ENCODE measurements at places on chromosomes 1 and 21.

- peak; percentile 30 for DNase-seq
These were observed 9.0 kb upstream of the FAM131C start for GRCh38 chr1:16082283-16083038.

DNA sequence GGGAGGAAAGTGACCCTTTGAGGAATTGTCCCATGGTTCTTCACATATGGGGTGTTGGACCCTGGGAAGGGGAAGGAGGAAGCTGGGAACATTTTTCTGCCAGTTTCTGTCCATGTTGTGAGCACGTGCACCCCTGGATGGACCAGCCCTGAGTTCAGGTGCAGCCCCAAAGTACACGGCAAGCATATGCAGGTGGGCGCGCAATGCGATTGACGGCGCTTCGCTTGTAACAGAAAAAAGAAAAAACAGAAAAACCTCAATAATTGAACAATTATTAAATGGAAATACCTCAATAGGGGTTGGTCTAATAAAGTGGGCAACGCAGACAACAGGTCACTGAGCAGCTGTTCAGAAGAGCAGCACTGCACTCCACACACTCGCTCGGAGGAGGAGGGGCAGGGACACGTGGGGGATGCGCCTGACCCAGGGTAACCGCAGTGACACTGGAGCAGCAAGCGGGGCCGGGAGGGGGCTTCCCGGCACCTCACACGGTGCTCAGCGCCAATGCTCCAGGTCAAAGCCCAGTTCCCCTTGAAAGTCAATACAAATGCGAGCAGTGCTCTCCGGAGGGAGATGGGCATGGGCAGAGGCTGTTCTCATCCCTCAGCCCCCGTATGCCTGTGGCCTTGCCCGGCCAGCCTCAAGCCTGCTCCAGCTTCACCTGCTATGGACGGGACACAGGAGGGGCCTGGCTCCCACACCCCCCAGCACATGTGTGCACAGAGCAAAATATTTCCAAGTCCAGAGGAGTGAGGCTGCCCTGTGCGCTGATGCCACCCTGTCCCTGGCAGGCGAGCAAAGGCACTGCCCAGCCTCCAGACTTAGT lies 6.6 kb upstream of the ACTRT2 start:
- no peak for DNase-seq

GRCh38 chr1:89987159-89987819 lies 7.6 kb upstream of the ZNF326 start:
- no peak for DNase-seq

DNA sequence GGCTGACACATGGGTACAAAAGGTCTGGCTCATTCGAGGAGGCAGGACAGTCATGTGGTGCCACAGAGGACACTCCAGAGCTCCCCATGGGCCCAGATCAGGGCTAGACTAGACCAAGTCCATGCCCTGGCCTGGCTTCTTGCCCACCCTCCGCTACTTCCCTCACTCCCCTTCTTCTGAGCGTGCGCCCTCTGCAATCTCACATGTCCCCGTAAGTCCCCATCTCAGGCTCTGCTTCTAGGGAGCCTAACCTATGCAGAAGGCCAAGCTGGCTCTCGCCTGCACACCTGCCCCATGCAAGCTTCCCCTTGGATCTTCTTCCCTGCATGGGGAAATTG lies 553.6 kb downstream of the PTPRU start:
- DNase-seq = no peak

- DNase-seq = peak; percentile 14
These were observed 245.4 kb downstream of the TNR start for GRCh38 chr1:175498002-175498401.

GRCh38 chr1:29224356-29224837 lies 6.3 kb downstream of the MECR start:
- no peak for DNase-seq

All from hypothalamus (tissue), 51 donors.